Keratinocyte (primary cell): ENCODE measurements at places on chromosomes 4 and X. TPM values are rescaled to one million over a fixed set of nuclear protein-coding genes. Genes with fewer than 3 reads are reported as not detected.

DNA sequence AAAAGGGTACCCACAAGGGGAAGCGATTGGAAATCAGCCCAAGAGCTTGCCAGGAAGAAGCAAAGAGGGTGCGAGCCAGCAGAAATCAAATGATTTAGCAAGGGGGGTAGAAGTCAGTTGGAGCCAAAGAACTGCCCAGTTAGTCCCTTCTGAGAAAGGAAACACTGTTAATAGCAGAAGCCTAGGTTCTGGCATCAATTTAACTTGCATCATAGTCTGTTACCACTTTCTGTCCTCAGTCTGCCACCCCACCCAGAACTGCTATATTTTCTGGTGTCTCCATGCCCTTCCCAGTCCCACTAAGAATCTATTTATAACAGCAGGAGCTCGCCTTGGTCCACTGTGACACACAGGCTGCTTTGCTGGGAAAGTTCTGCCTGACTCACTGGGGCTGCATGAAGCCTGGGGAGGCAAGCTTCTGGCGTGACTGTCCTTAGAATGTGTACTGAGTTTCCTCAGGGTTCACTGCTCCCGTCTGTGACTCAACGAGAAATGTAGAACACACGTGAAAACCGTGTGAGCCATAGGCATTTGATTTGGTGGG is 157.8 kb upstream of the TTC29 start:
- DNase-seq = no peak

DNA sequence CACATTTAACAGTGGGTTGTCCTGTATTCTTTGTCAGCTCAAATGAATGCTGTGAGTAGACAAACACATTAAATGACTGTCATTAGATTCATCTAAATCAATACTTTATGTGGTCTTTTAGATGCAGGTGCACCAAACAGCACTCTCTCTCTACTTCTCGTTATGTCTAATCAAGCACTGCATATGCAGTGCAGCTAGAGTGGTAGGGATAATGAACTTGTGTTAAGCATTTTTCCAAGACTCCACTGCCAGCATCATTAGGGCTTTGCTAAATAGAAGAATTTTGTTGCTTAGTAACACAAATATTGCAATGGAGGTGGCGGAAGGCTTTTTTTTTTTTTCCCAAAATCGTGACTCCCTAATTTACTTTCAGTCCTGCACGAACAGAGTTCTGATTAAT is 447.0 kb upstream of the GALNT7 start:
- no peak for DNase-seq

GRCh38 chr4:110625576-110626257 is 2.8 kb upstream of the PITX2 start:
- no peak for DNase-seq

The IBSP gene
- polyA plus RNA-seq = not detected in 3 replicates

The SAT1 gene
- 904 to 1,607 TPM (median 1,595 TPM) in 3 replicates for polyA plus RNA-seq

The KLB gene
- polyA plus RNA-seq = 0.03 TPM in 1 of 3 replicates, not detected in the others

The TMEM271 gene
- polyA plus RNA-seq = not detected in 3 replicates

GRCh38 chr4:145609481-145610427 is 9.4 kb upstream of the MMAA start:
- no peak for DNase-seq

The TMPRSS11F gene
- 0.56 to 3.1 TPM (median 1.2 TPM) in 3 replicates for polyA plus RNA-seq

GRCh38 chr4:153668647-153669046 is 15.4 kb upstream of the TLR2 start:
- DNase-seq = no peak

The FGFBP1 gene
- 1,464 to 2,372 TPM (median 2,189 TPM) in 3 replicates for polyA plus RNA-seq

DNA sequence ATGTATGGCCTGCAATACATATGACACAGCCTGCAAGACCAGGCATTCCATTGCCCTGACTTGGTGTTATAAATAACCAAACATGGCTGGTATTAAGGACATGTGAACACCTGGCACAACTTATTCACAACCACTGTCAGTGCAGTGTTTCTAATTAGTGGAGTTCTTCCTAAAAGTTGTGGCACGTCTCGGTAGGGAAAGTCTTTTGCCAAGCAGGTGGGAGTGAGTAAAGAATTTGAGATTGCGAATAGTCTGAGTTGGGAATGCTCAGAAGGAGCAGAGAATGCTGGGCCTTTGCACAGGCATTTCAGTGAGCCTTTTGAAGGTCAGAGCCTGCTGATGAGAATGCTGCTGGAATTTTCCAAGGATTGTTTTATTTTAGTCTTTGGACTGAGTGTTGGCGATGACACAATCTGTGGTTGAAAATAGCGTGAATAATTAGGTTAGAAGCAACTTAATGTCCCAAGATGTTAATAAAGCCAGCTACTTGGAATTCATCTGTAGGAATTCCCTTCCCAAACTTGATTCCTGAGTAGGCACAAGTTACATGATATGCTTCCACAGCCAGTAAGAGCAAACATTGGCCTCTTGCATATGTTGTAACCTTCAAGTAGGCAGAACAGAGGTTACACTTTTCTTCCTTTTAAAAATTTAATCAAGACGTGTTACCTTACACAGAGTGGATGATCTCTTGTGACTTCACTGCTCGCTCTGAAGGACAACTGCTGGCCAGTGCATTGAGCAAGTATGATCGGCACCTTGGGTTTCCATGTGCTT is 83.6 kb upstream of the PGRMC2 start:
- DNase-seq = no peak

The ESX1 gene
- polyA plus RNA-seq = 0.03 TPM in 1 of 3 replicates, not detected in the others

DNA sequence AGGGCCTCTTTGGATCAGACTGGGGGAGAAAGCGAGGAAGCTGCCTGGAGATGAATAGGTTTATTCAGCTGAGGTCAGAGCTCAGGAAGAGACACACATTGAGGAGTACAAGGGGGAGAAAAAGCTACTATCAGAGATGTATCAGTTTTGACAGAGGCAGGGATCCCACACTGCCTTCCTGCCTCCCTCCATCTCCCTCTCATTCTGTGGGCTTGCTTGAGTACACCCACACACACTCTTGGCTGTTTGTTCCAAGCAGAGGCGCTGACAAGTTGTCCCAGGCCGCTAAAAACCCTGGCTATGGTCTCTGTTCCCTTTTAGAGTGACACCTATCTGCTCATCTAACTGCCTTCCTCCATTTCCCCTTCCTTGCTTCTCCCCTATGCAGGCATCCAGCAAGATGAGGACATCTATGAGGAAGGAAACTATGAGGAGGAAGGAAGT is 5.2 kb downstream of the TSPYL2 start:
- DNase-seq = no peak

GRCh38 chrX:115948018-115948923 is 222.3 kb upstream of the AGTR2 start:
- no peak for DNase-seq

The CC2D2A gene
- polyA plus RNA-seq = 5.9 to 11.8 TPM (median 8.9 TPM) in 3 replicates

DNA sequence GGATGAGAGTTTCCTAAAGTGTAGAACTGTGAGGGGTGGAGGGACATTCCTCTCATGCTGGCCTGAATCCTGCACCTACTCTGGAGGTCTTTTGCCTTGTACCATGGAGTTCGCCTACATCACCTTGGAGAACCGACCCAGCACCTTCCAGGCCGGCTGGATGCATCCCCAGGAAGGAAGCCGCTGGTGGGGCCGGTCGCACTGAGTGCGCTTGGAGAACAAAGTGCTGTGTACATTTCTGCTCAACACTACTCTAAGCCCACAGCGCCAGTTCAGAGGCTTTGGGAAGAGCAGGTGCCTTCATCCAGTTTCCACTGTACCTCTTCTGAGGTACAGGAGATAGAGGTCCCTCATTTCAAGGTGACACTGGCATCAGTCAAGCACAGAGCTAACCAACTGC is 15.4 kb upstream of the IRF2 start:
- no peak for DNase-seq

- DNase-seq = no peak
Measured at GRCh38 chr4:120509222-120509621, 413.3 kb downstream of the PRDM5 start.

DNA sequence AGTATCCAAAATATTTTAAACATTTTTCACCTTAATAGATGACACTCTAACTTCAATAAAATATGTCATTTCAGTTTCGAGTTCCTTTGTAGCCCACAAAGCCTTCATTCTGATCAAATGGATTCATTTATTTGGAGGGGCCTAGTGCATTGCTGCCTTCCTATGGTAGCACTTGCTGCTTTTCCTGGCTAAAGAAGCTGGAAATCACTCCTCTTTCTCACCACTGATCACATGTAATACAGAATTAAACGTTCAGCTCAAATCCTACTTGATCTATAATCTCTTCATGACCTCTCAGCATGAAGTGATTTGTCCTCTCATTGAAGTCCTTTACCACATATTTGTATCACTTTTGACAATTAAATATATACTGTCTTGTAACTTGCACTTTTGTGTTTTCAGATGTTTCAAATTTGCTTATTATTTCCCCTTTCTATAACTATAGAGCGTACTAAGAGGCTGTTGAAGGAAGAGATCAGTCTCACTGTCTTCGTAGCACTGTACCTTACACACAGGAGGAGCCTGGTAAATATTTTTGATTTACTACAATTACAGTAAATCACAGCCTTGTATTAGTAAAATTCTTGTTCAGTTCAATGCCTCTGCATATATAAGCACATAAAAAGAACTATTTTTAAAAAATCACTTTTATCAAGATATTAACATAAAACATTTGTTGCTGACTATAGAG is 555 bp downstream of the CFI start:
- DNase-seq = no peak

DNA sequence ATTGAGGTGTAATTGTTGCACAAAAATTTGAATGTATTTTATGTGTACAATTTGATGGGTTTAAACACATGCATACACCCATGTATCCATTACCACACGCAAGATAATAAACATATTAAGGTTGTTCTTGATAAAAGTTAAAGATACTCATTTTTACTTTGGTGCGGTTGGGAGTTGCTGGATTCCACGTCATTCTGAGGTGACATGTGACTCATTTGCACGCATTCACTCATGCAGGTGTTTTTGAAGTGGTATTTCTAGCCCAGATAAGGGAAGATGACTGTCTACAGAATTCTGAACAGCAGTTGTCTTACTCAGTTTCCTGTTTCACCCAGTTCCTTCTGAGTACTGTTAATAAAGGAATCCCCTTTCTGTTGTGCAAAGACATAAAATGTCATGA is 142.0 kb downstream of the RTL3 start:
- peak; percentile 41 for DNase-seq

DNA sequence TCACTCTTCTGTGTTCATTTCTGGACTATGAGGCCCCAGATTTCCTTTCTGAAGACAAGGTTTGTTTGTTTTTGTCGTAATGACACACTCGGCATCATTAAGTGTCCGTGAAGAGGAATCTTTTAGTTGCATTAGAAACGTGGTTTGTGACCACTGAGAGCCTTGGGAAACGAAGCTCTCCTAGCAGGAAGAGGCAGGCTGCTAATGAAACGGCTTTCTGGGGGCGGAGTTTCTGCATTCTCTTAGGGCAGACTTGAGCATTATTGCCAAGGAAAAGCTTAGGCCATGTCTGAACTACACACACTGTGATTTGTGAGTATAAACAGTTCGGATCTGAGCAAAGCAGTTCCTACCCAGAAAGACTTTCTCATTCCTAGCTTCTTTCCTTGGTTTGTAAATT is 64.0 kb downstream of the SOX3 start:
- no peak for DNase-seq

DNA sequence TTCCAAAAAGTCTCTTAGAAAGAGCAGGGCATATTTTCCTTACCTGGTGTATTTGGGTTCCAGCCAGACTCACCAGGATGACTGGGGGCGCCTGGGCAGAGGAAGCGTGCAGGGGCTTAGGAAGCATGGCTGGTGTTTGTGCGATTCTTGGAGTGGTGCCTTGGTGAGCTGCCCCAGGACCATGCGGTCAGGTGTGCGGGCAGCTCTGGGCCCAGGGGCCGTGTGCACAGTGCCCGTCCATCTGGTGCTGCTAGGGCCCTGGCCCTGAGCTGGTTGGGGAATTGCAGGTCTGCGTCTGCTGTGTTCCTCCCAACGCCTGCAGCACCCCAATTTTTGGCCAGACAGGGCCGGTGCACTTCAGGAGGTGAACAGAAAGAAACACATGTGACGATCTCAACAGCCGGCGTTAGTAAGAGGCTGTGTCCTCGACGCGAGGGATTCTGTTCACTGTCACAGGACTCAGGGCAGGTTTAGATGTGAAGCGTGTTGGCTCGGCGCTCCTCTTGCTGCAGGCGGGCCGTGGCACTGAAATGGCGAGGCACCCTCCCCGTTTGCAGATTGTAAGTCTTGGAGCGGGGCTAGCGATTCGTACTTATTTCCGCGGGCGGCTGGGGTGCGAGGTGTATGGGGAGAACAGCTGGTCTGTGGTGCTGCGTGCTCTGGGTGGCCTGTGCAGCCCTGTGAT is 15.2 kb downstream of the RGS12 start:
- DNase-seq = no peak
